ENCODE measurements at places on chromosomes 6 and 20.
A peak's percentile ranks its signal among the peaks of the same experiment; 100 is the strongest.

- no peak for DNase-seq
These were observed 123.8 kb upstream of the MTHFD1L start for GRCh38 chr6:150741633-150742200.

DNA sequence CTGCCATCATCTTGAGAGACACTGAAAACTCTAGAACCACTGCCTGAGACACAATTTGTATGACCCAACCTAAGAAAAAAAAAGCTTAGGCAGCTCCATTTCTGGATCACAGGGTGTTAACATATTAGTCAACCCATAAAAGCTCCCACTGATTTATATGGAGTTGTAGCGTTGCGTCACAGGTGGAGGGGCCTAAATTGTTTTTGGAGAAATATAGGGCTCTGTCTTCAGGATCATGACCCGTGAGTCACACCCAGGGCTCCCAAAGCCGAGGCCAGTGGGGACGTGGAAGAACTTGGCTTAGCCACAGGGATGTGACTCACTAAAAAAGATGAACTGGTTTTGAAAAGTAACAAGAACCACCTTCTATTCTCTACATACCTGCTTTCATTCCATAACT, 116.5 kb upstream of the BMP2 start:
- DNase-seq, result no peak

GRCh38 chr6:4362326-4362725, 227.0 kb upstream of the ECI2 start:
- no peak for DNase-seq

DNA sequence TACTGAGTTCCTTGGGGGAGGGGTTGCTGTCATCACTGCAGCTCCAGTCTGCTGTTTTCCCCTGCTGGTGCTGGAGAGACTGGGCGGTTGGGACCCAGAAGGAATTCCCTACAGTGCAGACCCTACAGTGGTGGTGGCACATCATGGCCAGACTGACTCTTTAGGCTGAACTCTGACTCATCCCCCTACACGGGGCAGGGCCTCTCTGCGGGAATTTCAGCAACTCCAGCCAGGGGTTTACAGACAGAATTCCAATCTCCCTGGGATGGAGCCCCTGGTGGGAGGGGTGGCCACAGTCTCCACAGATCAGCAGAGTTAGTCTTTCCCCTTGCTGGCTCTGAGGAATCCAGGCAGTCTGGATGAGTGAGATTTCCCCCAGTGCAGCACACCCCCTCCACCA, 46.9 kb upstream of the MAPK13 start:
- DNase-seq, result no peak

DNA sequence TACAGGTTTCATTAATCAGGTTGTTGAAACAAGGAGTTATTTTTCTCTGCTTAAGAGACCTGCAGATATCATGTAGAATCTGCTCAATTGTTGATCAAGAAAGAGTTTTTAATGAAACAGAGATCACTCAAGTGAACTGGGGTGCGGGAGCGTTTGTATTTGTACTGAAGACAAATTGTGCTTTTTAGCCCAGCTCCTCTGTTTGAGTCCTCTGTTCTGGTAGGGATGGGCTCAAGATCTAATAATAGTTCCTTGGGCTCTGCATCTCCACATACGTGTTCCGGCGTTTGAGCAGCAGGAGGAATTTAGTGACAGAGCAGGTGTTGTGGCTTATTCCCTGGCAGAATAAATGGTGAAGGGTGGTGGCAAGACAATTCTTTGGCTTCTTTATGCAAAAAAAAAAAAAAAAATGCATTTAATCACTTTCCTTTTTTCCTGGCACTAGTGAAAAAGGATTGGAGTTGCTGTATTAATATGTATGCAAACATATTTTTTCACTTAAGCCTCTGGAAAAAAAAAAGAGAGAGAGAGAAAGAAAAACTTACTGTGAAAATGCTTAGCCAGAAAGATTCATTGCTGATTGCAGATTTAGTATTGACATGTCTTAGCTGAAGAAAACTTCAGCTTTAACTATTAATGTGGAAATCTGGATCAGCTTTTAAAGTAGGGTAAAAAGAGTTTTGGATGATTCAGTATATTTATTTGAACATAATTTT, 4.0 kb downstream of the CITED2 start:
- no peak for DNase-seq

- DNase-seq, result no peak
These were observed 128.7 kb downstream of the TBC1D32 start for GRCh38 chr6:121205569-121205968.

DNA sequence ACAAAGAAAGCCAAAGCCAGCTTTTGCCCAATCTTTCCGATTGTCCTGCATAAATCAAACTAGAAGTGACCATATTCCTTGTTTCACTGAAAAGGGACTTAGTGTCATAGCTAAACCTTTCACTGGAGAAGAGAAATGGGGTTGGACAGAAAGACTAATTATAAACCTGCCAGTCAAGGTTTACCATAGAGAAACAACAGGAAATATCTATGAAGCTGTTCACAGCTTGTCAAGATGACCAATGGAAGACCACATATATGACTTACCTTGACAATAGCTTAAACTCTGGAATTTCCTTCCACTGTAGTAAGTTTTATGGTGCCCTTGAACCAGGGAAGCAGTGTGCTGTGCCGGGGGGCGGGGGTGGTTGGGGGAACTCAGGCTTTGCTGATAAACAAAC, 107.7 kb upstream of the PHACTR1 start:
- no peak for DNase-seq

DNA sequence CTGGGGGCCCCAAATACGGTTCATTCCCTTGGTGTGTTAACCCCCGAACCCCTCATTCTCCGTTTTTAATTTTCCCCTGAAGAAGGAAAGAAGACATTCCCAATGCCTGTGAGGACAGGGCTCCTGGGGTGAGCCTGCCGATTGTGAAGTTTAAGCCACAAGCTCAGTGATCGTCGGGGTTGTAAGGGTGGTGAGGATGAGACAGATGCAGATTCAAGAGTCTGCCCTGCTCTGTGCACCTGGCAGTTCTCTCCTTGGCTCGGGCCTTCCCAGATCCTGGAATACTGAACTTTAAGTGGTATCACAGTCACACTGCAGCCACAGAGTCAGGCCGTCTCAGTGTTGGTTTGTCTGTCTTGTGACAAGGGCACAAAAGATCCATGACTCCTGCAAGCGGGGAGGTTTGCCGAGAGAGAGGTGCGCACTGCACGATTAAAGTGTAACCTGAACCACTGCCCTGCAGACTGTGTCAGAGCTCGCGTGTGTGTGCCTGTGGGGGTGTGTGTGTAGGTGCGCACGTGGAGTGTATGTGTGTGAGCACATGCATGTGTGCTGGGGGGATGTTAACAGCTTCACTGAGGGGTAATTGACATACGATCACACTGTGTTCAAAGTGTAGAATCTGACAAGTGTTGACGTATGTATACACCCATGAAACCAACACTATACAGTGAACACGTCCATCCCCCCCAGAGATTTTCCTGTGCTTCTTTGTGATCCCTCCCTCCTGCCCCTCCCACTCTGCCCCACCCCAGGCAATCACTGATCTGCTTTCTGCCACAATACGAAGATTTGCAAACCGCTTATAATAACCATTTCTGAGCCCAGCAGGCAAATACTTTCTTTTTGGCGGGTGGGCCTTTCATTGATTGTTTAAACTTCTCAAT, 38.9 kb downstream of the RPP40 start:
- no peak for DNase-seq

GRCh38 chr6:39924283-39924682, 10.0 kb downstream of the MOCS1 start:
- peak; percentile 12 for DNase-seq

- DNase-seq, result no peak
These were observed 744 bp downstream of the RIOK1 start for GRCh38 chr6:7390226-7390878.

GRCh38 chr6:27759930-27760329, 152.3 kb downstream of the OR2B2 start:
- no peak for DNase-seq

DNA sequence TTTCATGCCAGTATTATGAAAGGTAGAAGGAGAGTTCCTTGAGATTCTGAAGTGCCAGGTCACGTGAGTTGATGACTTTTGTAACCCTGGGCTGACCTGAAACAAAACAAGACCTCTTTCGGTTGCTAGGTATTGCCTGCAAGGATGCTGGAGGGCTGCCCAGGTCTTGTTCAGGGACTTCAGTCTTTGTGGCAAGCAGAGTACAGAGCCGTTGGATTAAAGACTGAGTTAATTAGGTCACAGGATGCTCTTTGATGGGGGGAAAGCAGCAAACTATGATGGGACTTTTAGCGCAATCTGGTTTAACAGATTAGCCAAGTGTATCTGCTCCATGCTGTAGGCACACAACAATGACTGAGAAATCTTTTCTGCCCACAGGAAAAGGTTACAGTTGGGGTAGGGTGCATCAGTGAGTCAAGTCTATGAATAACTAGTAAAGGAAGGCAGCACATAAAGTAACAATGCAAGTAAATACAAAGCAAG, 12.8 kb upstream of the ELOVL5 start:
- no peak for DNase-seq

Data from NCI-H345 (cell line).